ENCODE measurements at places on chromosomes 7 and 10. TPM values are rescaled to one million over a fixed set of nuclear protein-coding genes. Genes with fewer than 3 reads are reported as not detected.

Gene LHFPL3
- total RNA-seq = not detected

Gene TSPAN15
- total RNA-seq = 4.2 TPM

Gene SPDYE9
- not detected for total RNA-seq

Gene C10orf53
- total RNA-seq = not detected

Gene GJC3
- total RNA-seq = not detected
